ENCODE measurements at places on chromosomes 12 and 14.
A peak's percentile ranks its signal among the peaks of the same experiment; 100 is the strongest.

DNA sequence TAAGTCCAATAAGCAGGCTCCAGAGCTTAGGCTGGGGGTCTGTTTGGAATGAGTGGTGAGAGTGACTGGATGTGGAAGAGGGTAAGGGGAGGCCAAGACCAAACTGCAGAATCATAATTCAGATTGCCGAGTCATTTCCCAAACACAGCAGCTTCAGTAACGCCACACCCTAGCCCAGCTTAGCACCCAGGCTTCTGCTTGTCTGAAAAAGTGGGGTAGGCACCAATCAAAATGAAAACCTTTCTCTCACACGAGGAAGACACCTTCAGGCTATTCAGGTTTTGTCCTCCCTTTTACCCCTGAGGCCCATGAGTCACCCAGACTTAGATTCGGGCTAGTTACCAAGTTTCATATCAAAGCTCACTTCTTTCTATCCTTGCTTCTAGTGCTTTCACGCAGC, 306.1 kb downstream of the DAD1 start:
- no peak for DNase-seq

GRCh38 chr12:34407813-34408212, 385.5 kb downstream of the ALG10 start:
- DNase-seq, result no peak

- no peak for DNase-seq
These were observed 42.1 kb upstream of the MTERF2 start for GRCh38 chr12:107029081-107029480.

GRCh38 chr14:24690492-24690891, 56.5 kb upstream of the GZMB start:
- no peak for DNase-seq

DNA sequence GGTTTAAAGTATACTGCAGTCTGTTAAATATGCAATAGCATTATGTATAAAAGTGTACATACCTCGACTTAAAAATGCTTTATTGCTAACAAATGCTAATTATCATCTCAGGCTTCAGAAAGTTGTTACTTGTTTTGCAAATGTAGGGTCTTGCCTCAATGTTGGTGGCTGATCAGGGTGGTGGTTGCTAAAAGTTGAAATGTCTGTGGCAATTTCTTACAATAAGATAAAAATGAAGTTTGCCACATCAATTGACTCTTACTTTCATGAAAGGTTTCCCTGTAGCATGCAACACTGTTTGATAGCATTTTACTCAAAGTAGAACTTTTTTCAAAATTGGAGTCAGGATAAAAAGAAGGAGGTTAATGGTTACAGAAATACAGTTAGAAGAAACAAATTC, 407.7 kb upstream of the OR4E1 start:
- no peak for DNase-seq

DNA sequence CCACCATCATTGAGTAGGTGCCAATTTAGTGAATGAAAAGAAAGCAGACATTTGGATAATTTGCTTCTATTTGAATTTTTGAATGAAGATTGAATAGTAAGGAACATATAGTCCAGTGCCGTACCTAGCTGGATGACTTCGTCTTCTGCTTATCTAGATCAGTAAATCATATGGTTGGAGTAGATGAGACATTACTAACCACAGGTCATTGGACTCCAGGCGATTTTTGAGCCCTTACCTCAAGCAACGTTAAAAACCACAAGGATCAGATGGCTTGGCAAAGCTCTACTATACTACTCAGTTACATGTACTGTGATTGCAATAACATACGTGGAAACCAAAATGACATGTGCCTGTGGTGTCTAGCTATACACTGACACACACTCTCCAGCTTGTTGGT, 1.7 kb upstream of the SPATS2 start:
- no peak for DNase-seq

DNA sequence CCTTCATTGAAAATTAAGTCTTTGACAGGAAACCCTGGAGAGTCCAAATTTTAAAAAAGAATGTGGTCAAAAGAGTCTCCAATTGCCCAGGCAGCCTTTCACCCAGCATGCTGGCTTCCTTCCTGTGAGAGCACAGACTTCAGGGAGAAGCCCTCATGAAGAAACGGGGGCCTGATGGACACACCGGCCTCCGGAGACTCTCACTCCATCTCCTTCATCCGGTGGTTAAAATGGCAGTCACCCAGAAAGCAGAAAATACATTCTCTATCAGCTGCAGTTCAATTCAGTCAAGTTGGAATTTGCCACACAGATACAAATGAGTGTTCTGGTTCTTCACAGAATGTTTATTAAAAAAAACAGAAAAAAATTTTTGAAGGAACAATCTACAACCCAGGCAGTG, 56.5 kb downstream of the CPM start:
- DNase-seq, result no peak

DNA sequence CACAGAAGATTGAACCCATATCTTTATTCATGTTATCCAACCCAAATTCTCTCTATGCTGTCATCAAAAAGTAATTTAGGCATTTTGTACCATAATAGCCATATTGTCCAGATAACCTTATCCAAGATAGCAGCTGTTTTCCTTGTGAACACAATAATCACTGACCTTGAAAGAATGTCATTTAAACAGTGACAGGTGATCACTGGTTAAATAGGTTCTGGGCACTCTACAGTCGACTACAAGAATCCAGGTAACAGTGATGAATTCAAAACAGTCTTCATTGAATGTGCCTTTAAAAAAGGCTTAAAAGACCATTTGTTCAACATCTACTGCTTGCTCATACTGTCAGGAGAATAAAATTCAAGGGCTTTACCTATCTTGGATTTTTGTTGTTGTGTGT, 4.6 kb upstream of the SPX start:
- no peak for DNase-seq

DNA sequence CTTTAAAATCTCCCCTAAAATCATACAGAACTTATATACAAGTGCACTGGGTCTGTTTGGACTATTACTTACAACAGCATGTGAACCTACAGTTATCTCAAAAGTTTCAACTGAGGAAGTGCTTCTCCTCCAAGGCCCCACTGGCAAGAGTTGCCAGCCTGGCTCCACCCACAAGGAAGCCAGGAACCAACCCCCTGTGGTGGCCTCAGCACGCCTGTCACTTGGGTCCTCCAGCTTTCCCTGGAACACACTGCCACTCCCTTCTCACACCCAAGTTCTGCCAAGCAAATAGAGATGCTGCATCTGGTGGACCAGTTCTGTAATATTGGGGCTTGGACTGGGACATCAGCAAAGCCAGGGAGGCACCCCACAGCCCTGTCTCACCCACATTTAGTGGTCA, 115.4 kb downstream of the GCH1 start:
- DNase-seq, result no peak

- DNase-seq, result no peak
These were observed 219.1 kb downstream of the ESR2 start for GRCh38 chr14:64074961-64075612.

- no peak for DNase-seq
These were observed 17.3 kb upstream of the RND1 start for GRCh38 chr12:48882972-48883304.

GRCh38 chr14:73249108-73249507, 11.8 kb downstream of the PAPLN start:
- no peak for DNase-seq

GRCh38 chr12:43336962-43337555, 214.9 kb downstream of the ADAMTS20 start:
- peak; percentile 40 for DNase-seq

- peak; percentile 62 for DNase-seq
These were observed 53.7 kb downstream of the APAF1 start for GRCh38 chr12:98698603-98699463.

DNA sequence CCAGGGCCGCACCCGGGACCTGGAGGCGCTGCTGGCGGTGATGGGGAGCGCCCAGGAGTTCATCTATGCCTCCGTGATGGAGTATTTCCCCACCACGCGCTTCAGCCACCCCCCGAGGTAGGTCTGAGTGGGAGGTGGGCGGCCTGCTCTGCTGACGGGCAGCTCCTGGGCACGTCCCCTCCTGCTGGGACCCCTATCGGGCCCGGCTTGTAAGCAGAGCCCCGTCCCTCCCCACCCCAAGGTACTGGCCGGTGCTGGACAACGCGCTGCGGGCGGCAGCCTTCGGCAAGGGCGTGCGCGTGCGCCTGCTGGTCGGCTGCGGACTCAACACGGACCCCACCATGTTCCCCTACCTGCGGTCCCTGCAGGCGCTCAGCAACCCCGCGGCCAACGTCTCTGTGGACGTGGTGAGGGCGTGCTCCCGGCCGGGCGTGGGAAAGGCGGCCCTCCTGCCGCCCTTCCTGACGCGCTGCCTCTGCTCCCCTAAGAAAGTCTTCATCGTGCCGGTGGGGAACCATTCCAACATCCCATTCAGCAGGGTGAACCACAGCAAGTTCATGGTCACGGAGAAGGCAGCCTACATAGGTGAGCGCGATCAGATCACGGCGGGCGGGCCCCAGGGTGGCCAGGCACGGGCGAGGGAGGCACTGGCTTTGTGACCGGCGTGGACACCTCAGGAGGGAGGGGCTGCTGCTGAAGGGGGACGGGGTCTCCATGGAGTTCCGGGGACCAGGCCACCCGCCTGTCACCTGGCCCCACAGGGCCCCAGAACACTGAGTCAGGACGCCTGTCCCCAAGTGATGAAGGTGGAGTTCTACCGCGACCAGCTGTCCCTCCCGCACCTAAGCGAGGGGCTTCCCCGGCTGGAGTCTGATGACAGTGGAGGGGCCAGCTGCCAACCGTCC, 7.3 kb downstream of the PLD4 start:
- no peak for DNase-seq

GRCh38 chr12:109579639-109580038, 6.0 kb downstream of the MVK start:
- no peak for DNase-seq

DNA sequence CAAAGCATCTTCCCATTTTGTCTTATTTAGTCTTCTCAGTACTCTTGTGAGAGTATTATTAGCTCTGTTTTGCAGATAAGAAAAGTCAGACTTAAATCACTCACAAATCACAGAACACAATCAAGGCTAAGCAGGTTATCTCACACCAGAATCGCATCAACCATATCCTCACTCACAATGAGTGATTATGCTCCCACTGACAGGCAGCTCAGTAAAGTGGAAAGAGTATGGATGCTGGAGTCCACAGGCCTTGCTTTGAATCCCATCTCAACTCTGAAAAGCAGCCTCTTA, 43.1 kb downstream of the TTC7B start:
- peak; percentile 57 for DNase-seq

- no peak for DNase-seq
These were observed 17.5 kb upstream of the BEGAIN start for GRCh38 chr14:100604709-100605108.

GRCh38 chr14:68104518-68104917, 284.9 kb downstream of the RAD51B start:
- DNase-seq, result no peak

GRCh38 chr14:36462890-36463289, 57.1 kb downstream of the NKX2-1 start:
- DNase-seq, result no peak

DNA sequence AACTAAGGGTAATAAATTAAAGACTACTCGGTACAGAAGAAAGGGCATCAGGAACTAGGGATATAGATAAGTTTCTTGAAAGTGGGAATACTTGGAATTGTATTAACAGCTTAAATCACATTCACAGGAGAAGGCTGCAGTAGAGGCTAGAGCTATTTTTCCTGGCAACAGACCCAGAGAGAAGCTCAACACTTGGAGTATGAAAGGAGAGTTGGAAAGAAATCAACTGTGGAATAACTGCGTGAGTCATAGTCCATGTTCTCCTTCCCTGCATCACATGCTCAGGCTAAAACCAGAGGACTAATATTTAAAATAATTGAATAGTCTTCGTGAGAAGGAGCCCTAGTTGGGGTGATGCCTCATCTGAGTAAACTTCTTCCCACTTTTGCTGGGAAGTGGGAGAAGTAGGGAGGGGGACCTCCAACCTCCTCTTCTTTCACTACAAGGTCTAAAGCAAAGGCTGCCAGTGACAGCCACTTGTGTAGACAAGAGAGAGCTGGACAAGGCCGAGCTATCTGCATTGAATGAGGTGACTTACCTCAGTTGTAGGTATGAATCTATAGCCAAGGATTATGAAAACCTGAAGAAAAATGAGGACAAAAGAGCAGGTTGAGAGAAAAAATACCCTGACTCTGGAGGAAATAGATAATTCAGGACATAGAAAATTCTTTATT, 32.7 kb downstream of the DYRK2 start:
- DNase-seq, result no peak

GRCh38 chr12:52878507-52879393, 26.1 kb downstream of the KRT8 start:
- no peak for DNase-seq

- no peak for DNase-seq
These were observed 29.3 kb downstream of the CMKLR1 start for GRCh38 chr12:108309674-108310312.

GRCh38 chr12:102958073-102958829, 777 bp downstream of the ASCL1 start:
- DNase-seq, result peak; percentile 45

GRCh38 chr12:125122668-125123067, 57.4 kb downstream of the AACS start:
- no peak for DNase-seq

GRCh38 chr12:77687321-77687720, 143.4 kb upstream of the NAV3 start:
- no peak for DNase-seq

DNA sequence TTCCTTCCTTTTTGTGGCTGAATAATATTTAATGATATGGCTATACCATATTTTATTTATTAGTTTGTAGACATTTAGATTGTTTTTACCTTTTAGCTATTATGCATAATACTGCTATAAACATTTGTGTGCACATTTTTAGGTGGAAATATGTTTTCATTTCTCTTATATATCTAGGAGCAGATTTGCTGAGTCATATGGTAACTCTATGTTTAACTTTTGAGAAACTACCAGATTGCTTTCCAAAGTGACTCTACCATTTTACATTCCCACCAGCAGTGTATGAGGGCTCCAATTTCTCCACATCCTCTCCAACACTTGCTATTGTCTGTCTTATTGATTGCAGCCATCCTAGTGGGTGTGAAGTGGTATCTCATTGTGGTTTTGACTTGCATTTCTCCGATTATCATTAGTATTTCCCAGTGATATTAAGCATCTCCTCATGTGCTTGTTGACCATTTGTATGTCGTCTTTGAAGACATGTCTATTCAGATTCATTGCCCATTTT, 160.2 kb downstream of the KICS2 start:
- DNase-seq, result no peak

- no peak for DNase-seq
These were observed 10.8 kb upstream of the OR11G2 start for GRCh38 chr14:20179880-20180279.

GRCh38 chr12:125210104-125210755, 145.0 kb downstream of the AACS start:
- no peak for DNase-seq

All from SK-N-DZ (cell line).